ENCODE measurements at places on chromosomes 13 and 19.

DNA sequence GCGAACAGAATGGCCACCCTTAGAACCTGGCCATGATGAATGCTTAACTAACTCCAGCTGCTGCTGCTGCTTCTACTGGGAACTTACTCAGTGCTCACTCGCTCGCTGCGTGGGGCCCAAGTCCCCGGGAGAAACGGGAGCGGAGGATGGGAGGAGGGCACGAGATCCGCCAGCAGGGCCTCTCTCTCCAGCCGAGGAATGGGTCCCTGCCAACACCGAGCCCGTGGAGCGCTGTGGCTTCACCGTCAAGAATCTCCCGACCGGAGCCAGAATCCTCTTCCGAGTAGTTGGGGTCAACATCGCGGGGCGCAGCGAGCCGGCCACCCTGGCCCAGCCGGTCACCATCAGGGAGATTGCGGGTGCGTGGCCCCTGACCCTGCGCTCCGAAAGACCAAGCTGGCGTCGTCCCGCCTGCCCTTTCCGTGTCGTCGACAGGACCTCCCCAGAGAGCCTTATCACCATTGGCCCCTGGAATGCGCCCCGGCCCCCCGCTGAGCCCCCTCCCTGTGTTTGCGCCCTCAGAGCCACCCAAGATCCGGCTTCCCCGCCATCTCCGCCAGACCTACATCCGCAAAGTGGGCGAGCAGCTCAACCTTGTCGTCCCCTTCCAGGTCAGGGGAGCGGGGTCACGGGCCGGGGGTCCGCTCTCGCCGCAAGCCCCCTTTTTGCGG is 17.8 kb upstream of the EMC10 start:
- DNase-seq, result no peak

DNA sequence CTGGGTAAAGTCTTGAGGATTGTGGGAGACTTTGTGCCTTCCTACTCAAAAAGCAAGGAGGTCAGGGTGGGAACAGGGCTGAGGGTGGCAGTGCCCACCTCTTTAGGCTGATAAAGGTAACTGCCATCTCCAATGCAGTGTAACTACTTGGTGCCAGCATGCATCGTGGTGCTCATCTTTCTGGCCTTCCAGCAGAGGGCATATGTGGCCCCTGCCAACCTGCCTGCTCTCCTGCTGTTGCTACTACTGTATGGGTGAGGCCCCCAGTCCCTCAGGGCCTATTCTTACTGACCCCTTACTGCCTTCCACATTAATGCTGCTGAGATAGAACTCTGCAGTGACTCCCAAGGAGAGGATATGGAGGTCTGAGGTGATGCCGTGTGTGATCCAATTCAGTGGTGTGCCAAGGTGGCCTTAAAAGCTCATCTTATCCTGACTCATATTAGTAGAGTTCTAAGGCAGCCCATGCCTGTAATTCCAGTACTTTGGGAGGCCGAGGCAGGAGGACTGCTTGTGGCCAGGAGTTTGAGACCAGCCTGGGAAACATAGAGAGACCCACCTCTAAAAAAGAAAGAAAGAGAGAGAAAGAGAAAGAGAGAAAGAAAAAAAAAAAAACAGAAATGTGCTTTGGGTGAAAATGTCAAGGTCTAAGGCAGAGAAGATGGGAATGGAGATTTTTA is 9.7 kb upstream of the ARHGAP45 start:
- DNase-seq, result no peak

DNA sequence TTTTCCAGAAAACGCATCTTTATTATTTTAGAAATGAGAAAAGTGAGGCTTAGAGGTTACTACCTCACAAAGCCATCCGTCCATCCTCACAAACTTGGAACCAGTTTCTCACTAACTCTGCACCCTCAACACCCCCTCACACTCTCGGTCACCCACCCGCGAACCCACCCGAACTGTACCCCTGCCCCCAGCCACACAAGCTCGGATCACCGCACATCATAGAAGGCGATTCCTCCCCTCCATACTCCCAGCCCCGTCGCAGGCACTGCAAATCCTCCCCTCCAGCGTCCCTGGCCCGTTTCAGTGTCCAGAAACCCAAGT is 238 bp downstream of the ZNF260 start:
- no peak for DNase-seq

GRCh38 chr13:73368608-73369007 is 309.8 kb downstream of the KLF5 start:
- DNase-seq, result no peak

GRCh38 chr13:93476175-93476574 is 249.6 kb downstream of the GPC6 start:
- DNase-seq, result no peak
